ENCODE measurements at places on chromosomes 1 and 21. TPM values are rescaled to one million over a fixed set of nuclear protein-coding genes. Genes with fewer than 3 reads are reported as not detected.
A peak's percentile ranks its signal among the peaks of the same experiment; 100 is the strongest.

DNA sequence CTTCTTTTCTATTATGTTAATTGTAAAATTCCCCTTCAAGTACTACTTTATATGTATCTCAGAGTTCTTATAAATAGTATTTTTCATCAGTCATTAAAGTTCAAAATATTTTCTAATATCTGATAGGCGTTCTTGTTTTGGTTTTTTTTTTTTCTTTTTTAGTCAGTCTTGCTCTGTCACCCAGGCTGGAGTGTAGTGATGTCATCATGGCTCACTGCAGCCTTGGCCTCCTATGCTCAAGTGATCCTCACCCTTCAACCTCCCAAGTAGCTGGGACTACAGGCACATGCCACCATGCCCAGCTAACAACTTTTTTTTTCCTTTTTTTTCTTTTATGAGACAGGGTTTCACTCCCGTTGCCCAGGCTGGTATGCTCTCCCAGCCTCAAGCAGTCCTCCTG lies 27.3 kb downstream of the AGMAT start:
- DNase-seq, result peak; percentile 15

- no peak for DNase-seq
Measured at GRCh38 chr1:66933887-66934700, 9.3 kb downstream of the MIER1 start.

DNA sequence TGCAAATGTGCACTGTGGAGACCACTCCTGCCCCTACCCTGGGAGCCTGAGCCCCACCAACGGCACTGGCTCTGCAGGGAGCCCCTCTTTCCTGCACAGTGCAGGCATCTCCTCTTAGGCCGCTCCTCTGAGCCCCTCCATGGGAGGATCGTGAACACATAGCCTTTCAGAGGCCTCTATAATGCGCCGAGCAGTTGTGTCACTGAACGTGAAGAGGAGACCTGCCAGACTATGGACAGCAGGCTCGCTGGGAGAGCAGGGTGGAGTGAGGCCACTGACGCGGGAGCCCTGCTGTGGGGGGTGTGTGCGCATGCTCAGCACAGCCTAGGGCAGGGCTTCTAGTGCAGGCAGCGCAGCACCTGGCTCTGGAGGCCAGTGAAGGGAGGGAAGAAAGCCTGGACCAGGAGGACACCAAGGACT lies 151.3 kb upstream of the COL6A1 start:
- DNase-seq, result no peak

AQP10 gene
- not detected for total RNA-seq

LHX8 gene
- total RNA-seq, result not detected

KIAA0040 gene
- 8.7 TPM for total RNA-seq

DNA sequence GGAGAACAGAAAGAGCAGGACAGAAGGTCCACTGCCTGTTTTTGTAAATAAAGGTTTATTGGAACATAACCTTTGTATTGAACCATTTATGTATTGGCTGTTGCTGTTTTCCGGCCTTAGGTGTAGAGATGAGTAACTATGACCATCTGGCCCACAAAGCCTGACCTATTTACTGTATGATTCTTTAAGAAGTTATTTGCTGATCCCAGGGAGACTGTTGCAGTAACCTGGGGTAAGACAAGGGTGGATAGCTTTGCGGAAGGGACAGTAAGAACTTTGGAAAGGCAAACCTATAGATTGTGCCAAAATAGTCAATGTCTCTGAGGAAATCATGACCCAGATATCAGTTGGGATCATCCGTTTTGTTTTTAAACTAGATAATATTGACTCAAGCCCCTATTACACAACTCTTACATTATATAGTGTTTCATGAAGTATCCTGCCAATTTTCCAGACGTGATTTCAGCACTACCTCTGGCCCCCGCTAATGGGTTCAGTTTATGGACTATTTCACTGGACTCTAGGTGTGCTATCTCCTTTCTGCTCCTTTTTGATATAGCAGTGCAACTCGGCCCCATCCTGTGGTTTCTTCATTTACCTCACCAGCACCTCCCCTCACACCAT lies 20.8 kb upstream of the TLCD4 start:
- no peak for DNase-seq

All from renal cortical epithelial cell (primary cell).